RCC 7860 (cell line): ENCODE measurements at places on chromosomes 16 and 17.

GRCh38 chr17:45277216-45277849 lies 15.4 kb upstream of the SPATA32 start:
- DNase-seq = peak; percentile 77

- DNase-seq = no peak
Observed at GRCh38 chr17:80830020-80830780, 161.4 kb upstream of the CHMP6 start.

- DNase-seq = no peak
Observed at GRCh38 chr16:51150165-51150887, 744 bp downstream of the SALL1 start.

DNA sequence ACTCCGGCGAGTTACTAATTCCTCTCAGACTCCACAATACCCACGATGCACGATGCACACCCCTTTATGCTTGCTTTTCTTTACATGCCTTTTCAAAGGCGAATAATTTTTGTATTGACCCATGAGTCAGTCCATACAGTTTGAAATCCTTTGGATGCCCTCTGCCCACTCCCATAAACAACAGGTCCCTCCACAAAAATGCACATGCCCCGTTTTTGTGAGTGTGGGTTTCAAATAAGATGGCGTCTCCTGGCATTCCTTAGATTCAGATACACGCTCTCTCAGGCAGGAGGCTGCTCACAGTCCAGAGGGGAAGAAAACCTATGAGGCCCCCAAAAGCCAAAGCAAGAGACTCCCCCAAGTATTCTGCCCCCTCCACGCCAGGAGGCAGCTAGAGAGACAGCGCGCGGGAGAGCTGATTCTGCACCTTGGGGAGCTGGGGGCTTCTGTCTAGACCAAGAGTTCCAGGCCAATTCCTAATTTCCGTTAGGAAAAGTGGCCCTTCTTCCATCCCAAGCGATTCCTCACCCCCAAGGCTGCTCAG lies 19.6 kb upstream of the HOXB9 start:
- no peak for DNase-seq

- DNase-seq = no peak
Observed at GRCh38 chr17:35596530-35597233, 9.6 kb downstream of the AP2B1 start.

GRCh38 chr17:1275962-1276736 lies 3.3 kb upstream of the TRARG1 start:
- no peak for DNase-seq

- no peak for DNase-seq
Observed at GRCh38 chr16:74591876-74592650, 14.9 kb downstream of the GLG1 start.

DNA sequence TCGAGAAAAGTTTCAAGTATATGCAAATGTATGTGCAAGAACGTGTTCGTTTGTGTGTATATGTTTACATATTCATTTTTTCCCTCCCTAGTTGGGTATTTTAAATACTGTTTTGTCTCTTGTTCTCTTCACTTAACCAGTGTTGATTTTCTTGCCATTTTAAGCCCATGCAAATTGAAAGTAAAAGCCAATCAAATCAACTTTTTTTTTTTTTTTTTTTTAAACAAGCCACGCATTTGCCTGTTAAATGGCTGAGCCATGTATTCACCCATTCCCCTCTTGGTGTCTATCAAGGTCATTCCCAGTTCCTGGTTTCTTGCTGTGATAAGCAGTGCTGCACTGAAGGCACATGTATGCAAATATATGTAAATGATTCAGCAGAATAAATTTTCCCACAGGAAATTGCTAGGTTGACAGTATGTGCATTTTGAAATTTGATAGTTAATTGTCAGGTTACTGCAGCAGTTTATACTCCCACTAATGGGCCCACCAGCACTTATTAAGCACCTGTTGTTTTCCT lies 12.2 kb downstream of the ABCC1 start:
- no peak for DNase-seq

DNA sequence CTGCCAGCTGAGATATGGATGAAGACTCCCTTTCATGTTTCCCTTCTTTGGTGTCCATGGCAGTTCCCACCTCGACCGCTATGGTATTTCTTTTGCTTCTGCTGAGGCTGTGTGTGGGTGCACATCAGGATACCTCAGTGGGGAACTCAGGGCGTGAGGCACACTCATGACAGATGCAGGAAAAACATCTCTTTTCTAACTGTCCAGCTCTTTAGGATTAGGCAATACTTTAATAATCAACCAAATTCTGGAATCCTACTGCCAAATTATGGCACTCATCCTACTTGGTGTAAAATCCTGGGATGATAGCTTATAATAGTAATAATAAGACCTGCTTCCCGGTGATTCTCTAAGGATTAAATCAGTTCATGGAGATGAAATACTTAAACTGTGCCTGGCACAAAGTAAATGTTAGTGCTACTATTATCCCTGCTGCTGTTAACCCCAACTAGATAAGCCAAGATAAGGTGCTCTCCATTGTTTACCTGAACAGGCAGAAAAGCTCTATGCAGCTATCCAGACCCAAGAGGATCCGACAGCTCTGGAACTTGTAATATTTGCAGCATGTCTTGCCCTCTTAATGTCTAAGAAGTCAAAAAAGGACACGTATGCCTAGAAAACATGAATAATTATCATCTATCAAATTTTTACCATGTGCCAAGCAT lies 543.3 kb downstream of the WWOX start:
- DNase-seq = no peak

DNA sequence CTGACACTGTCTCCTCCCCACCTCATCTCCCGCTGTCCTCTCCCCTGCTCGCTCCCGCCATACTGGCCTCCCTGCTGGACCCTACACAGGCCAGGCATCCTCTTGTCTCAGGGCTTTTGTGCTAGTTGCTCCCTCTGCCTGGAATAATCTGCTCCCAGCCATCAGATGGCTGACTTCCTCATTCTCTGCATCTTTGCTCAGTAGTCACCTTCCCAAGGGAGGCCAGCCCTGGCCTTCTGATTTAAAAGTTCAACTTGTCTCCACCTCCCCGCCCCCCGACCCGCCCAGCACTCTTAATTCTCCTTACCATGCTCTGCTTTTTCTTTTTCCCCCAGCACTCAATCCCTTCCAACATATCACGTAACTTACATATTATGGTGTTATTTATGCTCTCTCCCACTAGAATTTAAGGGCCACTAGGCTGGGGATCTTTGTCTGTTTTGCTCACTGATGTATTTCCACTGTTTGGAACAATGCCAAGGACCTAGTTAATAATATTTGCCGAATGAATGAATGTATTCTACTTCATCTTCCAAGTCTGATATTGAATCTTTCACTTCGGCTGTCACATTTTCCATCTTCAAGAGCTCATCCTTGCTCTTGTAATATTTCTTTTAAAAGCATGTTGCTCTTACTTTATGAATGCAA lies 178.3 kb downstream of the CDK5R1 start:
- no peak for DNase-seq
